ENCODE measurements at places on chromosomes 12 and 14.

DNA sequence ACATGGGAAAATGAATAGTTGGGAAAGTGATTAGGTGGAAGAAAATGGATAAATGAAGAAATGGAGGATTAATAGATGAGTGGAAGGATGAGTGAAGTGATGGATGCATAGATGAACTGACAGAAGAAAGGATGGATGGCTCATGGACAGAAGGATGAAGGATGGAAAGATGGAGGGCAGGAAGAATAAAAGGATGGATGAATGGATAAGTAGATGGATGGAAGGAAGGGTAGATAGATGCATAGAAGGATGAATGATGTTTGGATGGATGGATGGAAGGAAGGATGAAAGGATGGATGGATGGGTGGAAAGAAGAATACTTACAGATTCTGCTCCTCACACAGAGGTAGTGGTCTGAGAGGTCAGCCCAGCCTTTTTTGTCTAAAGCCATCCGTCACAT, 35.8 kb upstream of the CHGA start:
- no peak for DNase-seq

DNA sequence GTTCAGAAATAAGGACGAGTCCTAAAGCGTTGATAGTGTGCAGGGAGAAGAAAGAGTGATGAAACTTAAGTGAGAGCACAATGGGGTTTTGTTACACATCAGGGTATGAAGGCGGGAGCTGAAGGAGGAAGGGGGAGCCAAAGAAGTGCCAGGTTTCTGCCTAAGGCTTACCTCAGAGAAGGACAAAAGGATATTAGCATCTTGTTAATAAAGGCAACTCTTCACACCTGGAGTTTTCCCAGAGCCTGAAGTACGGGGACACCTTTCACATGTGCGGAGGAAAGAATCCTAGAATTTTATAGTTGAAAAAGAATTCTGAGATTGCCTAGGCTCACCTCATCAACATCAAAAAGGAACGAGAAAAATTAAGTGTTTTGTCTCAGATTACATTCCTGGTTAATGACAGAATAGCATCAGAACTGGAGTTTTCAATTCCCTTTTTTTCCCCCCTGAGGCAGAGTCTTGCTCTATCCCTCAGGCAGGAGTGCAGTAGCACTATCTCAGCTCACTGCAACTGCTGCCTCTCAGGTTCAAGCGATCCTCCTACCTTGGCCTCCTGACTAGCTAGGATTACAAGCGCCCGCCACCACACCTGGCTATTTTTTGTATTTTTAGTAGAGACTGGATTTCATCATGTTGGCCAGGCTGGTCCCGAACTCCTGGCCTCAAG, 2.2 kb upstream of the SAV1 start:
- no peak for DNase-seq

GRCh38 chr12:100953217-100953616, 158.6 kb downstream of the ANO4 start:
- DNase-seq, result no peak

DNA sequence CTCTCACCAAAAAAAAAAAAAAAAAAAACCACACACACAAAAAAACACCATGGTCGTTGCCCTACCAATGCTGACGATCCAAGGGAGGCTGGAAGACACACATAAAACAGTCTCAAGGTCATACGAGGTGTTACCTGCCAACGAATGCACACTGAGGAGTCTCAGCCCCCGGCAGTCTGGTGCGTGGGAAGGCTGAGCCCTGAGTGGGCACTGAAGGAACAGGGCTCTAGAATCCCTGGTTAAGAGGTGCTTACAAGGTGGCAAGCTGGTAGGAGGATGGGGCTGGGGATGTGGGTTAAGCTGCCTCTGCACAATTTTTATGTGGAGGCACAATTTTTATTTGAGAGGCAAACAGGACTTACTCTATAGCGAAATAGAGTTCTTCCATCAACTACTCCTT, 7.9 kb downstream of the LTBP2 start:
- no peak for DNase-seq

- peak; percentile 95 for DNase-seq
These were observed 123.3 kb downstream of the KCNA5 start for GRCh38 chr12:5166976-5167375.

DNA sequence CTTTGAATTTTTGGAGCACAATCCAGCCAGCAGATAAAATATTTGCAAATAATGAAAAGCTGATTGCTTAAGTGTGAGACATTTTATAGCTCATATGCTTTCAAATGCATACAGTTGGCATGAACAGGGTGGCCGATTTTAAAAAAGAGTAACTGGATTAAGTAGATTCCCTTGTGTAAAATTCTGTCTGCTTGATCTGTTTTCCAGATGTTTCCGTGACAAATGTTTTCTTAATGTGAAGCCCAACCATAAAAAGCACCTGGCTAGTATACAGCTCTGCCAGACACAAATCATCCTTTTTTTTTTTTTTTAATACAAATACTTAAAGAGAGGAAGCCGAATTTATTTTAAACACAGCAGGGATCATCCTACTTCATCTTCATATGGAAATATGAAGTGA, 440.7 kb downstream of the CCER1 start:
- DNase-seq, result no peak

GRCh38 chr14:47539031-47539461, 136.4 kb downstream of the MDGA2 start:
- peak; percentile 62 for DNase-seq

GRCh38 chr12:22443379-22444316, 100.7 kb downstream of the C2CD5 start:
- DNase-seq, result peak; percentile 69

- no peak for DNase-seq
These were observed 22.9 kb downstream of the CPSF2 start for GRCh38 chr14:92144708-92145107.

- DNase-seq, result no peak
These were observed 15.8 kb downstream of the PRKD1 start for GRCh38 chr14:29911810-29912209.

DNA sequence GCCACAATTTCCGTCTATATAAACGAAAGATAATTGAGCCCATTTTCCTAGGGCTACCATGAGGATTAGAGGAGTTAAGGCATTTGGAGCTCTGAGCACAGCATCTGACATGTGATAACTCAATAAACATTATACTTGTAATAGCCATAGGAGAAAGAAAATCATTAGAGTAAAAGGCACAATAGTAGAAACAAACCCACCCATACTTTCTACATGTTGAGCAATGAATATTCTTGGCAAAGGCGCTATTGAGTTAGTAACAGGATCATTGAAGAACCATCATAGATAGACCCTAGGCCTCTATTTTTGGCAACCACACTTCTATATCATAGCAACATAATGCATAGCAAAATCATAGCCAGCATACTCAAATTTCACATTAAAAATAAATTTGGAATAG, 664.1 kb downstream of the NOVA1 start:
- DNase-seq, result no peak

DNA sequence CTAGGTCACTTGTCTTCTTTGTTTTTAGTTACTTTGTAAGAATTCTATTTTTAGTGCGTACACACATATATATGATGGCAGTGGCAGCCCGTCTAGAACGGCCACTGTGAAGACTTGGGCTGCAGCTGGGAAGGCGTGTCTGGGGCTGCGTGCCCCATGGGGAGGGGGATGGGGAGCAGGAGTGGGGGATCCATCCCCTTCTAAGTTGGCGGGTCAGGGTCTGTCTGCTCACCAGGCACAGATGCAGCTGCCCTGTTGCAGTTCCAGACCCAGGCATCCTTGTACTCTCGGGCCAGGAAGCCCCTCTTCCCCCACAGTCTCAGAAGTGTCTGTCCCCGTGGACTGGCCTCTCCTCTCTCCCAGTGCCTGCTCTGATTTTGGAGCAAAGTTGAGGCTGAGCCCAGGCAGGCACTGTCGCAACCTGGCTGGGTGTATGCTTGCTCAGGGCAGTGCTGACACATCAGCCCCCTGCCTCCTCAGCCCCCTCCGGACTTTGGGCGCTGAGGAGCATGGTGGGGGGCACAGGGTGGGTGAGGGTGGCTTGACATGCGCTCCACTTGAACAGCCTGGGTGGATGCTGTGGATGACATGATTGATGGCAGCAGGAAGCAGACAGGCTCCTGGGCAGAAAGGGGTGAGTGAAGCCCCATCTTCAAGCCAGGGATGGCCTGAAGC, 271.2 kb upstream of the NAV3 start:
- DNase-seq, result no peak

DNA sequence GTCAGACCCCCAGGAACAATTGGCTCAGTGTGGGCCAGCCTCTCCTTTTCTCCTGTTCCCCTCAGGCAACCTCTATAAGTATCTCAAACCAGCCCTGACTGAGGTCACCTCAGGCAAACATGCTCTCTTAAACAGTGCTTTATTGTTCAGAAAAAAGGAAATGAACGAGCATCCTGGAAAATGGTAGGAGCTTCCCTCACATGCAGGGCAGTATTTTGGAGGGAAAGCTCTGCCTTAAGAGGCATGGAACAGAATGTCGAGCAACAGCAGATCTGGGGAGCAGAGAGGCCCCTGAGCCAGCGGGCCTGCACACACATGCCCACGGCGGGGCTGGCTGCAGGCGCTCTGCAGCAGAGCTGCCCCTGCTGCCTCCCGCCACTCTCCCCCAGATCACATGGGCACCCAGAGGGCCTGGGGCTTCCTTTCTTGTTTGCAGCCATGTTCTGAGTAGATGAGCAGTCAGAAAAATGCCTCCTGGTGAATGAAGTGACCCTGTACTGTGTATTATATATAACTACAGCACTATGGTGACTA, 42.0 kb downstream of the MOK start:
- DNase-seq, result peak; percentile 96

- DNase-seq, result peak; percentile 23
These were observed 2.3 kb upstream of the TRAFD1 start for GRCh38 chr12:112122823-112123690.

DNA sequence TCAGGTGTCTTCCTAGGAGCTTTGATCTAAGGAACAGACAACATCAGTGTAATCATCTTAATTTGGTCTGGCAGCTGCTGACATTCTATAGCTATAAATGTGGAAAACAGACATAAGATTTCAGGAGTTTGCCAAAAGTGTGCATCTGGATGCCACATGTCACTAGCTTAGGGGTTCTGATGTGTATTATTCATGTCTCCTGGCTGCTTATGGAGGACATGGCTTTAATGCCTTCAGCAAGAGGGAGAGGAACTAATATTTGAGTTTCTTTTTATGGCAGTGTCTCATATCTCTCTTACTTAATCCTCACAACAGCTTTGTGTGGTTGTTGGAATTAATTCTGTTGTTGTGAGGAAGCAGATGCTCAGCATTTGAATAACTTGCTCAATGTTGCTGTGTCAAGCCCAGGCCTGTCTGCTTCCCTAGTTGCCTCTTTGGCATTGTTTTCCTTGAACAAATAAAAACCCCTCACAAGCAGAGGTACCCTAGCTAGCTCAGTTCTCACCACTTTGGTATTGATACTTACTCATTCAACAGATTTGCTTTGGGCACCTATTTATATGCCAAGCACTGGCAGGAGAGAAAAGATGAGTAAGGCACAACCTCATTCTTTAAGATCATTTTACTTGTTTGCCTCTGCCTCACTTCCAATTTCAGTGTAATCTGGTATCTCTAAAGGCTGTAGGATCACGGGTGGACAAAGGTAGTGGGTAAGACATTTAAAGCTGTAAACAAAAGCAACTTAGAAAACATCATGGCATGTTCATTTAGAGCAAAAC, 39.8 kb upstream of the EID3 start:
- no peak for DNase-seq

DNA sequence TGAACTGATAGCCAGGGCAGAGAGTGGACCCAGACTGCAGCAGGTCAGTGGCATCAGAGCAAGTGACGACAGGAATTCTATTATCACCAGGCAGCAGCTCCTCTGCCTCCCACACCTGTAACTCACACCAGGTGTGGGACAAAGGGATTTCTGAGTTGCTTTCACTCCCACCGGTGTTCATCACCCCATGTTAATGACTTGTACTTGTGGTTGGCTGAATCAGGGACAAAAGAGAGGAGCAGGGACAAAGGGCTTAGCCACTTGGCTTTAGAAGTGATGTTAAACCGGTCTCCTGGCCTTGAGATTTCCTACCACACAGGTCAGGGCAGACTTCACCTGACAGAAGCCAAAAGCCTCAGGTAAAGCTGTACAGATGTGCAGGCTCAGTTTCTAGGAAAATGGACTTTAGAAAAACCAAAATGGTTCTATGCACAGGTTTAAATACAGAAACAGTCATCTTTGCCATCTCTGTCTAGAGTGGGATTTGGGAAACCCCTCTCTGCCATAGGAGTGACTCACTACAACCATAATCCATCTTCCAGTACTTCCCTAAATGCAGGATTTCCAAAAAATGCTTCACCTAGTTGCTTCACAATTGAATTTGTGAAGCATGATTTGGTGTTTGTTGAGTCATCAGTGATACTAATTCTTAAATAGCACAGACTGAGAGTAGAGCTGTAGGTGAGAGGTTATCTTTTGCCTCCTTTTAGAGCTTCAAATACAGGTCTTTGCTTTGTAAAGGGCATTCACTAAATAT, 158.5 kb downstream of the PRKCH start:
- DNase-seq, result no peak

GRCh38 chr12:50081096-50081808, 3.9 kb upstream of the SMARCD1 start:
- no peak for DNase-seq

- DNase-seq, result no peak
These were observed 46.1 kb downstream of the MAPKAPK5 start for GRCh38 chr12:111887926-111888745.

GRCh38 chr12:114847441-114848035, 163.6 kb upstream of the TBX3 start:
- DNase-seq, result no peak

GRCh38 chr12:116430911-116431565, 128.1 kb upstream of the MAP1LC3B2 start:
- no peak for DNase-seq

DNA sequence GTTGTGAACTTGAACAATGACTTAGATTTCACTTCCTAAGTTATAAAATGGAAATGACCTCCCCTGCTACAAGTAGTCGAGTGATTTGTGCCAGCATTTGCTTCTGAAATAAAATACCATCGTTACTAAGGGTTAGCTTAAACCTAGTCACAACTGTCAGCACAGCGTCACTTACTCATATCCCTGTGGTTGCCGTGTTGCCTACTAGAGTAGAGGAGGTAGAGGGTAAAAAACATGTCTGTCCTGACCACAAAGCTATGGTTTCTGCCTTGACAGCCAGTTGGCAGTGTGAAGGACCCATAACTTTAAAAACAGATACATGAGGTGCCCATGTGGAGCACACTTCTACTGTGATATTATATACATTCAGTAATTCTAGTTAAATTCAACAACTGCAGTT, 234.2 kb upstream of the RGS6 start:
- no peak for DNase-seq

DNA sequence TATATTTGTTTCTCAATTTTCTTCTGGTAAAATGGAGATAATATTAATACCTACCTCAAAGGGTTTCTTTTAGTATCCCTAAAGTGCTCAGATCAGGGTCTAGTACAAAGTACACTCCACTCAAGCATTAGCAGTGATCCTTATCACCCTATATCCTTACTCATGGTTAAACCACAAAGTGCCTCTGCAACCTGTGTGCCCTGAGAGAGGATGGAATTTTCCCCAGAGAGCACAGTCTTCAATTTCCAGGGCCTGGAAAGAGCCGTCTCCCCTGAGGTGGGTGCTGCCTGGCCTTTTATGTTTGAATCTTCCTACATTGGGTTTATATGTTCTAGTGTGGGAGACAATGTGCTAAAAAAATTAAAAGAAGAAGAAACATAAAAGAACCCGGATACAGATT, 183.1 kb upstream of the FBXO33 start:
- DNase-seq, result no peak

- peak; percentile 92 for DNase-seq
These were observed 157.5 kb upstream of the HIF1A start for GRCh38 chr14:61537563-61538463.

All from HT1080 (cell line).